ENCODE measurements at places on chromosomes 6 and 20.

DNA sequence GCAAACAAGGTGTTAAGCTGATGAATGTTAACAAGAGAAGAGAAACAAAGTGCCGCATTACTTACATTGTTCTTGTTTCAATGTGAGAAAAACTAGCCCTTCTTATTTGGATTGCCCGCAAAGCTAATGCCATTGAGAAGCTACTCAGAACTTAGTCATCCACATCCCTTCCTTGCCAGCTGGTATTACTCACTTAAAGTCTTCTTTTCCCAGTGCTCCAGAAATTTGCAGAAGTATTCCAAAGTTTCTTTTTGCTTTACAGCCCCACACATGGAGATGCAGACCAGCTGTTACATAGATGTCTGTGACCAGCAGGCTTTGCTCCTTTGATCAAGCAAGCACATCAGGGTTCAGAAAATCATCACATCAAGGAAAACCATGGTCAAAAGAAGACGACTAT lies 529.0 kb downstream of the TBC1D32 start:
- no peak for DNase-seq

DNA sequence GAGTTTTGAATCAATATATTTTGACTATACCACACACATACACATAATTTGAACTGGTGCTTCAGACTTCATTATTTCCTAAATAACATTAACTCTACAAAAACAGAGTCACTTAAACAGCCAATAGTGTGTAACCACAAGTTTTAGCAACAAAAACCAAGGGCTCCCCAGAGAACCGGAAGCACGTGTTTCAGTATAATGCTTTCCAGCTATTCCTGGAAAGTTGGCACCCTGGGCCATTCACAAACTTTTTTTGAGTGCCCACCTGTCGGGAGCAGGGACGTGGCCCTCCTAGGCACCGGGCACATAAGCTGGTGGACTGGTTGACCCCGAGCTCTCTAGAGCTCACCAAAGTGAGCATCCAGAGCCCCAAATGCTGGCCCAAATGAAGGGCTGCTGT lies 1.9 kb upstream of the SLC35D3 start:
- no peak for DNase-seq

DNA sequence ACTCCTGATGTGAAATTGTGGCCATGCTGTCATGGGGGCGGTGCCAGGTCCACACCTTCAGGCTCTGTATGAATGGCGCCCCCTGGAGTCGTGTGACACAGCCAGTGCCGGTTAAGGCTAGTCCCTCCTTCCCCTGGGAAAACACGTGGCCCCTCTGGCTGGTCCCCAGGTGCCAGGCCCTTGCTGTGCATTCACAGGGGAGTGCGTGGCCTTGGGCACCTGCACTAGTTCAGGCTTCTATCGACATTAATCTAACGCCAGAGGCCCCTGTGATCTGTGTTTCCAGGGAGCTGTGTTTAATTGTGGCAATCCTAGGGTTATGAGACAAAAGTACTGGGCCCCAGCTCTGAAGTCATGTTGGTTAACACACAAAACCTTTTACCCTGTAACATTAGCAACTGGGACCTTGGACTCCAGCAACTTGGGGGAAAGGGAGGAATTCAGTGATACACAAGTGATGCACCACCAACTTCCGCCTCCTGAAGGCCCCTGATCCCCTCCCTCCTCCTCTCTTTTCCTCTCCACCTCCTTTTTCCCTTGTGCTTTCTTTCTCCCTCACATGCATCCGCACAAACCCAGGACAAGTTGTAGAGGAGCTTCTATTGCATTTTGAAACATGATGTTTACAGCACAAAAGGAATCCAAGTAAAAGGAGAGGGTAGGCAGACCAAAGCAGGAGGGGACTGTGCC lies 74.0 kb downstream of the SSR1 start:
- peak; percentile 40 for DNase-seq

DNA sequence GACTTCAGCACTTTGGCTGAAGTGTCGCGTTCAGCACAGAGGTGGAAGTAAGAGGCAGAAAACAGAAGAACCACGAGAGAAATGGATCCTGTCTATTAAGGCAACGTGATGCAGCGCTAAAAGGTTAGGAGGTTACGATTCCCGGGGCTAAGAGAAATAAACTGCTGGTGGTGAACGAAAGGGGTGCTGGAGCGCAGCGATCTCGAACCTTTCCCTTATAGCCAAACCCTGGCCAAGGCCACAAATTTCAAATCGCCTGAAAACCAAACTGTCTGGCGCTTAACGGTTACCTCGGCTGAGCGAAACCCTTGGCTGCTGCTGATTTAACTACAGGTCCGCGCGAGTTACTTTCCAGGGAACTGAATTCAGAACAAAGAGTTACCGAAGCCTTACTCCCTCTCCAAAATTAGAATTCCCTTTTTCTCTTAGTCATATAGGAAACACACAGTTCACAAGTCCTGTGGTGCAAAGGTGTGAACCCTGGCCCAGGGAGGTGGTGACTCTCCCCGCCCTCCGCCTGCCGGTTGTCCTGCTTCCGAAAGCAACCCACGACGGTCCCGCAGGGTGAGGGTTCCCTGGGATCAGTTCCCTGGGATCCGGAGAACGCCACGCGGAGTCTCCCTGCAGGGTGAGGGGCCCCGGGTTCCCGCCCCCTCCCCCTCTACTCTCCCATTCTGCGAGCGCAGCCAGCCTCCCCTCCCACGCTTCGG lies 1.3 kb upstream of the SLC35D3 start:
- peak; percentile 8 for DNase-seq

- DNase-seq = no peak
Observed at GRCh38 chr6:143110572-143110971, 49.9 kb downstream of the AIG1 start.

DNA sequence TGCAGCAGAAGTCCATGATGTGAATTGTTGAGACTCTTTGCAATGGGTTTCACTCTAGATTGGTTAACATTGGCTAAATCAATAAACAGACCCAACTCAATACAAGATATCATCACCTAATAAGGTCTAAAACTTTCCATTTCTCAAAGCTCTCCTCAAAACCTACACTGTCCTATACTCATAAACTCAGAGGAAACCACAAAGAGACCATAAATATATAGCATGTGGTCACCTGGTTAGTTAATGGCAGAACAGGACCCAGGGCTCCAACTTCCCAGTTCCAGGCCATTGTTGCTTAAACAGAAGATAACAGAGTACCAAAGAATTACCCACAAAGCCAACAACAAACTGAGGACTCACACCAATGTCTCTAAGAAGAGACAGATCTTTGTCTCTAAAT lies 12.0 kb downstream of the RTN4IP1 start:
- no peak for DNase-seq

Data from effector memory CD8-positive, alpha-beta T cell (primary cell).